ENCODE measurements at places on chromosomes 16 and 17. TPM values are rescaled to one million over a fixed set of nuclear protein-coding genes. Genes with fewer than 3 reads are reported as not detected.

SEZ6L2 gene
- total RNA-seq = 12.5 TPM

TEX14 gene
- total RNA-seq = not detected

RAMP2 gene
- 0.96 TPM for total RNA-seq

CCL16 gene
- total RNA-seq = not detected

SLC38A8 gene
- total RNA-seq = not detected

KRTAP3-2 gene
- total RNA-seq = 31.1 TPM

SIRT7 gene
- 9.9 TPM for total RNA-seq

CACNG1 gene
- not detected for total RNA-seq

HOXB7 gene
- 0.96 TPM for total RNA-seq

RAB11FIP4 gene
- total RNA-seq = 13.2 TPM

SOX15 gene
- total RNA-seq = 1.9 TPM

GLIS2 gene
- total RNA-seq = 8.9 TPM

CDK5RAP3 gene
- total RNA-seq = 30.1 TPM

LGALS9 gene
- total RNA-seq = 4.1 TPM

SLC13A2 gene
- total RNA-seq = 0.72 TPM

Data from umbilical cord (tissue), 2 donors.